ENCODE measurements at places on chromosomes 6 and 20.

- DNase-seq: no peak
Measured at GRCh38 chr6:163616452-163616851, 201.9 kb downstream of the QKI start.

- DNase-seq: no peak
Measured at GRCh38 chr6:68746376-68746775, 111.3 kb downstream of the ADGRB3 start.

DNA sequence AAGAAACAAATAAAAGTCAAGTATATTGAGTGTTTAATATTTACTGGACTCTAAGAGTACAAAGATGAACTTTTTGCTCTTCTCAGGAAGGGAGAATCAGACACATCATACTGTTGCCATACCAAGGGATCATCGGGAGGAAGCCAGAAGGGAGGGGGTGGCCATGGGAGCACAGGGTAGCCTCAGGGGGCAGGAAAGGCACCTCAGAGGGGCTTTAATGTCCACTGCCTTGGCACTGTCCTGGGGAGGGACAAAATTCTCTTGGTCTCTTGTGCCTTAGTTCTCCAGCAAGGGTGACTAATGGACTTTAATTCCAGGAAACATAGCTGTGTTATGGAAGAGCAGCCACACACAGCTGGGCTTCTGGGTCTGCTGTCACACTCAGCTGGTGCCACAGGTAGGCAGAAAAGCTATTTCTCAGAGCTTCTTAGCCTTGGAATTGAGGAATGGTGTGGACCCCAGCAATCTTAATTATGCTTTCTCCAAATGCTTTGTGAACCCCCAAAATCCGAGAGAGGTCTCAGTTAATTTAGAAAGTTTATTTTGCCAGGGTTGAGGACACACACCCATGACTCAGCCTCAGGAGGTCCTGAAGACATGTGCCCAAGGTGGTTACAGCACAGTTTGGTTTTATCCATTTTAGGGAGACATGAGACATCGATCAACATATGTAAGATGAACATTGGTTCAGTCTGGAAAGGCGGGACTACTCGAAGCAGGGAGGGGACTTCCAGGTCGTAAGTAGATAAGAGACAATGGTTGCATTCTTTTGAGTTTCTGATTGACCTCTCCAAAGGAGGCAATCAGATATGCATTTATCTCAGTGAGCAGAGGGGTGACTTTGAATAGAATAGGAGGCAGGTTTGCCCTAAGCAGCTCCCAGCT, 53.2 kb downstream of the MRAP2 start:
- no peak for DNase-seq

GRCh38 chr20:51174536-51174935, 151.6 kb upstream of the KCNG1 start:
- no peak for DNase-seq
